ENCODE measurements at places on chromosomes 1 and 21.
A peak's percentile ranks its signal among the peaks of the same experiment; 100 is the strongest.

GRCh38 chr1:210321131-210321530, 7.6 kb upstream of the HHAT start:
- no peak for DNase-seq

- no peak for DNase-seq
These were observed 30.7 kb upstream of the RNF187 start for GRCh38 chr1:228456252-228457016.

- no peak for DNase-seq
These were observed 7.5 kb downstream of the KIF1B start for GRCh38 chr1:10217748-10218441.

DNA sequence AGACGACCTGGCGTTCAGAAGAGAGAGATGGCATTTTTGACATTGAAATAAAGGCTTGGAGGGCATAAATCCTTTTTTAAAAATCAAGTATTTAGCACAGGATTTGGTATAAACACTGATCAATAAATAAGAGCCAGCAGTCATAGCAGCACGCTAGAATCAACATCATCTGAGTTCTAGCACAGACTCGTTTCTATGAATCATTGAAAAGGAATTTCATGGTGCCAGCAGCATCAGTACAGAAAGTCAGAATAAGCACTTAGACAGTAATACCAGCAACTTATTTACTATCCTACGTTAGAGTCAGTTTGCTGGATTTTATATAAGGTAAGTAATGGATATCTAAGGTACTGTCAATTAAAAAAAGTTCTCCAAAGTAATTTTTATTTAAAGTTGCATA, 119.3 kb downstream of the HLCS start:
- DNase-seq, result no peak

DNA sequence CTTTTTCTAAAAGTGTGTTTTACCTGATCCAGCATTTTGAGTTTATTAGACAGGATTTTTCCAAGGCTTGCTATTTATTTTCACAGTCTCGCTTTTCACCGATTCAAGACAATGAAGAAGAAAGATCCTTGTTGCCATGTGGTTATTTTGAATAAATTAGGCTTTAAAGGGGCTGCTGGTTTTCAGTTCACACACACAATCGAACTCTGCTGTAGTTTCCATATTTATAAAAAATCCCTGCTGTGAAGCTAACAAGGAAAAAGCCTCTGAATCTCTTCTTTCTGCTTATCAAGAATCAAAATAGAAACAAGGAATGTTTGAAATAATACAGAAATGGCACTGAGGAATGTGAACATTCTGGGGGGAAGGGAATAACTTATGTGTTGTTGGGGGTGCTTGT, 102.5 kb upstream of the KAZN start:
- DNase-seq, result no peak

GRCh38 chr1:77514921-77515776, 167.3 kb downstream of the ZZZ3 start:
- no peak for DNase-seq

GRCh38 chr1:57603696-57604095, 179.8 kb upstream of the DAB1 start:
- DNase-seq, result no peak

- no peak for DNase-seq
These were observed 26.6 kb upstream of the LMX1A start for GRCh38 chr1:165383067-165383466.

DNA sequence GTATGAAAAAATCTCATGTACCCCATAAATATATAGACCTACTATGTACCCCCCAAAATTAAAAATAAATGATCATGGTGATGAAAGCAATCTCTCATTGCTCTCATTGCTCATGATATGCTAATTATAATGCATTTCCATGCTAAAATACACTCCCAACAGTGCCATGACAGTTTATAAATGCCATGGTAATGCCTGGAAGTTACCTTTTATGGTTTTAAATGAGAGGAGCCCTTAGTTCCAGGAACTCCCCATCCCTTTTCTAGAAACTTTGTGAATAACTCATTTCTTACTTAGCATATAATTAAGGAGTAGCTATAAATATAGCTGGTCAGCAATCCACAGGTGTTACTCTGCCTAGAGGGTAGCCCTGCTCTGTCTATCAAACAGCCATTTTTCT, 166.1 kb upstream of the RGS18 start:
- DNase-seq, result no peak

DNA sequence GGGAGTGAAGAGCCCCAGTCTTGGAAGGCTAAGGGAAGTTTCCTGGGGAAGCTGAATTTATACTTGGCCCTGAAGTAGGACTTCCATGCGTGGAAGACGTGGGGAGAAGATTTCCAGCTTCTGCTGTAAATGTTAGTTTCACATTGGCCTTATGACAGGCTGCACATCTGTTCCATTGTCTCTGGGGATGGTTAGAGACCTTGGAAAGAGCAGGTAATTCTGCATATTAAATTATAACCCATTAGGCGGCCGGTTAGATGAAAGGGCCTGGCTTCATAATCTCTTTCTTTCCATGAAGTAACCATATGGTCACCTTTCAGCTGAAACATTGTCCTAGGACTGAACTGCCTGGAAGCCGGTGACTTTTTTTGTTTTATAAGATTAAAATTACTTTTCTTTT, 37.5 kb downstream of the DPT start:
- DNase-seq, result no peak

GRCh38 chr1:11736746-11737639, 1.1 kb downstream of the AGTRAP start:
- DNase-seq, result no peak

- DNase-seq, result no peak
These were observed 10.9 kb downstream of the LSS start for GRCh38 chr21:46217511-46218196.

- no peak for DNase-seq
These were observed 74.4 kb downstream of the PTPRU start for GRCh38 chr1:29310616-29311180.

GRCh38 chr1:19462781-19463503, 22.4 kb downstream of the CAPZB start:
- DNase-seq, result no peak

- no peak for DNase-seq
These were observed 25.9 kb upstream of the PLA2G2C start for GRCh38 chr1:20212085-20212684.

- no peak for DNase-seq
These were observed 317.6 kb downstream of the BACH1 start for GRCh38 chr21:29616209-29616751.

GRCh38 chr1:21930629-21931170, 6.4 kb downstream of the HSPG2 start:
- no peak for DNase-seq

DNA sequence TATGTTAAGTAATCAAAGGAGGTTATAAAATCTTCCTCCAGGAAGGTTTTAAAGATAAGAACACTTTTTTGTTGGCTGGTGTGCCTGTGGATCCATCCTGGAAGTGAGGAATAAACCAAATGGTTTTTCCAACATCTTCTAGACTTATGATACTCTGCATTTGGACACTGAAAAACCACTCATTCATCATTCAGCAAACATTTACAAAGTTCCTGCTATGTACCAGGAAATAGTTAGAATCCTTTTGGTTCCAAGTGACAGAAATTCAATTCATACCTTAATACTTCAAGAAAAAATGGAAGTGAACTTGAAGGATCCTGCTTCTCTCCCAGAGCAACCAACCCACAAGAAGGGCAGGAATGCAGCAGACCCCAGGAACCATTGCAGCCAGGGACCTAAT, 39.6 kb upstream of the PIGC start:
- no peak for DNase-seq

- no peak for DNase-seq
These were observed 1017.0 kb upstream of the TMPRSS15 start for GRCh38 chr21:19420565-19420964.

- DNase-seq, result no peak
These were observed 82.7 kb upstream of the ROR1 start for GRCh38 chr1:63690966-63691700.

DNA sequence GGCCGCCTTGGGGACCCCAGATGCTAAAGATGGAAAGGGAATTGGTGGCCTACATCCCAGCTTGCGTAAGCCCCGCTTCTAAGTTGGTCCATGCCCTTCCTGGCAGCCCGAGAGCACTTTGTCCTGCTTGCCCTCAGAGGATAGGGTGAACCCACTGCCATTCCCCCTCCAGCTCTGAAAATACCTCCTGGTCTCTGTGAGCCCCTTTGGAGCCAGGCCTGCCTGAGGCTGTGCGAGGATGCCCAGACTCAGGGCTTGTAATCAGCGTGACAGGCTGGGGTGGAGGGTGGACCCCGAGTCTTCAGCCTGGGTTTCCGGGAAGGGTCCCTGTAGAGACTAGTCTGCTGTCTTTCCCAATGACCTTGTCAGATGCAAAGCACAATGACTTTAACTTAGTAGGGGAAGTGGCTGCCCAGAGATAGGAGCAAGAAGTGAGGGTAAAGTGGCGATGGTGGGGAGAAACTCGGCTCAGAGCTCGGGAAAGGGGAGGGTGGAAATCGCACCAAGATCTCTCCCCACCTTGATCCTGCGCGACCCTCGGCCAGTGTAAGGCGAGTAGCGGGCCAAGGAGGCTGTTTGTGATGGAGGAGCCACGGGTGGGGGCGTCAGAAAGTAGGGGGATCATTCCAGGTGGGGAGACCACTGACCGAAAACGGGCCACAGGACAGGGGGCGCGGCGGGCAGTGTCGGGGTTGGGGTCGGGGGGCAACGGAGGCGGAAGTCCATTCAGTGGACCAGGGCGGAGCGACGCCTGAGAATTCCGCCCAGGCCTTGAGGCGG, 2.7 kb upstream of the HES3 start:
- DNase-seq, result no peak

DNA sequence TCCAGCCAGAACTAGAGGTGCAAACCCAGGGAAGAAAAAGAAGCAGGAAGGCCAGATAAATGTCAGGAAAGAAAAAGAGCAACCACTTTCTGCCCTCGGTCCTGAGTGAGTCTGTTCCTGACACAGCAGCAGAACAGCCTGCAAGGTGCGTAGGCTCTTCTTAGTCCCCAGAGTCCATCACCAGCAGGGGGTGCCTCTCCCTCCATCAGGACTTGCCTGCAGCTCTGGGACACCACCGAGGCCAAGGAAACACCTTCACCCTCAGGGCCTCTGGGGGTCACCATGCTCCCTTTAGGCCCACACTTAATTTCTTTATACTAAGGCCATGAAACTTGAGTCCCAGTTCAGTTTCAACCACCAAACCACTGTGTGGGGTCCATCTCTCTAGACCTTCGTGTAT, 43.7 kb upstream of the NFASC start:
- no peak for DNase-seq

- no peak for DNase-seq
These were observed 2.3 kb upstream of the PMVK start for GRCh38 chr1:154938604-154939399.

- DNase-seq, result no peak
These were observed 210.7 kb upstream of the PTBP2 start for GRCh38 chr1:96510911-96511310.

DNA sequence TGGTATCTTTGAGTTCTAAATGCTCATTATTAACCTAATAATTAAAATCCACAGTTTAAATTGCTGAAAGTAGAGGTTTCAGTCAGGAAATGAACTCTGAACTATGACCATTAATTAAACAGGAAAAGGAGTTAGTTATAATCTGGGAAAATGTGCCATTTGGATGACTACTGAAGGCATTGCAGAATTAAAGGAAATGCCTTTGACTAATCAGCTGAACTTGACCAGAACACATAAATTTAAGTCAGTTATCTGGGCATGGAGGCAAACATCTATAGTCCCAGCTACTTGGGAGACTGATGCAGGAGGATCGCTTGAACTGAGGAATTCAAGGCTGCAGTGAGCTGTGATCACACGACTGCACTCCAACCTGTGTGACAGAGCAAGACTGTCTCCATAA, 31.9 kb downstream of the SLC44A5 start:
- DNase-seq, result no peak

GRCh38 chr1:50969611-50970508, at the start of gene CDKN2C:
Gene CDKN2C (plus strand): TSS chr1:50970245. CDS start chr1:50970369, 124 bp downstream.
- peak; percentile 83 for DNase-seq

GRCh38 chr1:160945079-160945478, 9.5 kb downstream of the ITLN2 start:
- DNase-seq, result no peak

All from NCI-H1417 treated with DMSO at 0.1 percent for 48 hours (cell line).